ENCODE measurements at places on chromosomes 12 and 14.

- no peak for DNase-seq
Observed at GRCh38 chr14:100317389-100317788, 5.8 kb upstream of the SLC25A47 start.

DNA sequence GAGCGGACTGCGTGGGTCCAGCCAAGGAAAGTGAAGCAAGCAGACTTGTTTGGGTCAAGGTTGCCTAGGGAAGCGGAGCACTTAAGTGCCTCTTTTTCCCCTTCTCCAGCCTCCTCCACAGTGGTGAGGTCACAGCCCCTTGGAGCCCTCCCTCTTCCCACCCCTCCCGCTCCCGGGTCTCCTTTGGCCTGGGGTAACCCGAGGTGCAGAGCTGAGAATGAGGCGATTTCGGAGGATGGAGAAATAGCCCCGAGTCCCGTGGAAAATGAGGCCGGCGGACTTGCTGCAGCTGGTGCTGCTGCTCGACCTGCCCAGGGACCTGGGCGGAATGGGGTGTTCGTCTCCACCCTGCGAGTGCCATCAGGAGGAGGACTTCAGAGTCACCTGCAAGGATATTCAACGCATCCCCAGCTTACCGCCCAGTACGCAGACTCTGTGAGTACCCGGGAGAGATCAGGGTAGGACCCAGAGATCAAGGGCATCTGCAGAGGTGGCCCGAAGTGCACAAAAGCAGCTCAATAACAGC, at the start of gene TSHR:
Gene TSHR (plus strand): TSS at position 206 of the 526 bp plus-strand sequence. CDS start 60 bp downstream, at position 266.
- no peak for DNase-seq

- no peak for DNase-seq
Observed at GRCh38 chr14:68630081-68630571, 162.7 kb downstream of the ZFP36L1 start.

DNA sequence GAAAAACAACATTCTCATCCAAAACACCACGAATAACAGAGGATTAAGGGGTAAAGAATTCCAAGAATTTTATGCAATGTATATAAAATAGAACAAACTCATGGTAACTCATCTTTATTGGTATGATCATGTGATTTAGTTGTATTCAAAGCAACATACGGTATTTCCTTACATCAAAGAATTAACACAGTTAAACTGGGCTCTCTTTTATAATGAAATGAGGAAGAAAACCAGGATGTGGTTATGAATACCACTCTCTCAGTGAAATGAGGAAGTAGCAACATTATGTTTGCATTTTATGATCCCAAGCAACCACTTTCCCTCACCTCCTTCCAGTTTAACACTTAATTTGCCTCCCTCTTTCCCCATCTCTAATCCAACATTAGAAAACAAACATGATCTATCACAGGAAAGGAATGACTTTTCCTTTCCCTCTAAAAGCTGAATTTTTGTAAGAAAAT, 22.9 kb downstream of the SPTLC2 start:
- peak; percentile 88 for DNase-seq

- DNase-seq = no peak
Observed at GRCh38 chr14:53695692-53696214, 260.9 kb downstream of the BMP4 start.

DNA sequence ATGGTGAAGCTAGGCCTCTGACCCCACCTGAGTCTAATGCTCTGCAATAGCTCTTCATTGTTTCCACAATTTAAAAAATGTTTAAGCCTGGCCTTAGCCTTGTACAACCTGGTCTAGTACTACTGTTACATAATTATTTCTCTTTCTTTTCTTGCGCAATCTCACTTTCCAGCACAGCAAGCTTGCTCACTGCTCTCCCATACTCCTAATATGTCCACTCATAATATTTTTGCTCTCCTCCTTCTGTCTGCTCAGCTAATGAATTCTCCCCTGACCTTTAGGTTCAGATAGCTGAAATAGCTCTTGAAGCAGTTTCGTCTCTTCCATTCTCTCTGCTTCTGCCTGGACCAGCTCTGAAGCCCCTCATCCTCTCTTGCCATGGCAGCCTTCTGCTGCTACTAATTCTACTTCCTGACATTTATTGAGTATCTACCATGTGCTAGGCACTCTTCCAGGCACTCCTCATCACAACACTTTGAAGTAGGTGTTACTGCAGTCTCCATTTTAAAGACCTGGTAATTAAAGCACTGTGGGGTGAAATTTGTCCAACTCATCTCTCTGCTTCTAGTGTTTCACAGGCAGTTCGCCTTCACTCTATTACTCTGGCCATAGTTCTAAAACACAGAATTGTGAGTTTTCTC, 2.8 kb upstream of the SLC48A1 start:
- peak; percentile 78 for DNase-seq

- DNase-seq = no peak
Observed at GRCh38 chr14:47585447-47585846, 90.0 kb downstream of the MDGA2 start.

DNA sequence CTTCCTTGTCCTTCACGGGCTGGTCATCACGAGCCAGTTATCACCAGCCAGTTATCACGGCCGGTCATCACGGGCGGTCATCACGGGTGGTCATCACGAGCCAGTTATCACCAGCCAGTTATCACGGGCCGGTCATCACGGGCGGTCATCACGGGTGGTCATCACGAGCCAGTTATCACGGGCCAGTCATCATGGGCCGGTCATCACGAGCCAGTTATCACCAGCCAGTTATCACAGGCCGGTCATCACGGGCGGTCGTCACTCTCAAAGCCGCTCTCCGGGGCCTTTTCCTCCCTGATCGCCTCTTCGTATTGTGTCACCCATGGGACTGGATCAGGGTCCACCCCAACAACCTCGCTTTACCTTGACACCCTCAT, 13.9 kb upstream of the FBRSL1 start:
- DNase-seq = no peak

GRCh38 chr14:55724736-55725135, 144.7 kb downstream of the KTN1 start:
- DNase-seq = no peak

GRCh38 chr12:14836336-14837210, 6.8 kb downstream of the ART4 start:
- peak; percentile 38 for DNase-seq

DNA sequence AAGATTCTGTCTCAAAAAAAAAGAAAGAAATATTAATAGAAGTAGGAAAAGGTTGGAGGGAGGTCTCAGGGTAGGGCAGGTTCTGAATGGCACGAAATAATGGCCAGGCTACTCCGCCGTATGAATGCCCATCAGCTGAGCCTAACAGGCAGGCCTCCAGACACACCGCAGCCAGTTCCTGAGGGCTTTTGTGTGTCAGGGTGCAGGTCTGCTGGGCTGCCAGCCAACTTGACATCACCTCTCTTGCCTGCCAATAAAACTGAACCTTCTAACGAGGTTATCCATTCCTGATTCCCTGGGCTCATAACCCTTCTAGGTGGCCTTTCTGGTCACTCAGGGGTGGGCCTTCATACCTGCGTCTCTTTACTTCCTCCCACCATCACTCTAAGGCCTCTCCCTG, 3.0 kb downstream of the IFI27 start:
- no peak for DNase-seq

DNA sequence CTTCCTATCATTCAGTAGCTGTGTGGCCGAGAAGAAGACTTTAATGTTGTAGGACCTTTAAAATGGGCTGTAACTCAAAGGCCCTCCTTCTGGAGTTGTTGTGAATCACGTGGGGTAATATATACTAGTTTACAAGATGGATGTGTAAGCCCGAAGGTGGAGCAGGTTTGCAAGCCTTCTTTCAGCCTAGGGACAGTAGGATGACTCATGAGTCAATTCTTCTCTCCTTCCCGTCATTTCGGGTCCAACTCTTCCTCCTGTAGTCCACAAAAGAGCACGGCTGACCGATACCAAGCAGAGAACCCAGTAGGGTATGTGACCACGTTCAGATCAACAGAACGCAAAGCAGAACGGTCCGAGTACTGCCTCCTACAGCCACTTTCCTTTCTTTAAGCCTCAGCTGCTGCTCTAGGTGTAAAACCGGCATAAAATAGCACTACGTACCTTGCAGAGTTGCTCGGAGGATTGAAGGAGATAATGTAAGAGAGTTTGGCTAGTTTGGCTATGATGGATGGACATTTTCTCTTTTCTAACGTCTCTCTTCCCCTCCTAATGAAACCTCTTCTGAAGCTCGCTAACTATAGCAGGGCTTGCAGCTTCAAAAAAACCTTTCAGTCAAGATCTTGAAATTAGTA, 1.3 kb upstream of the RASSF3 start:
- peak; percentile 76 for DNase-seq

All from NB4 (cell line).